Psoas muscle (tissue), 8 donors: ENCODE measurements at places on chromosomes 5 and 9. TPM values are rescaled to one million over a fixed set of nuclear protein-coding genes. Genes with fewer than 3 reads are reported as not detected.

DNA sequence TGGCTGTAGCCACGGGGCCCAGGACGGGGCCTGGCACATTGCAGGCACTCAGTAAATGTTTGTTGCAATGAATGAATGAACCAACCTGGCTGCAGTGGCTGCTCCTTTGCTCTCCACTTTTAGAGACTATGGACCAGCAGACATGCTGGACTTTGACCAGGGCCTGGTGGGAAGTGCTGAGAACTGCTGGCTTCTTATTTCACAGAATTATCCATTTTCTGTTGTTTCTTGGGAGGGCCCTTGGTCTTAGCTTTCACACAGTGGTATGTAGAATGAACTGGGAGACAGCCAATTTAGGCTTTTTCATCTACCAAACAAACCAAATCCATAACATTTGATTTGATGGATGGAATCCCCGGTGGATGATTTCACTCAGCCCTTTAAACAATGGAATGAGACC, 78.0 kb upstream of the LHFPL2 start:
- H3K4me1 ChIP-seq, result peaks cover 1% of the 10 kb centered on the region
- no peak overlapping the region for H3K27ac ChIP-seq
- DNase-seq, result no peak
- H3K36me3 ChIP-seq, result no peaks in the 10 kb centered on the region
- no peak overlapping the region for H3K4me3 ChIP-seq
- no peaks in the 10 kb centered on the region for H3K27me3 ChIP-seq

DNA sequence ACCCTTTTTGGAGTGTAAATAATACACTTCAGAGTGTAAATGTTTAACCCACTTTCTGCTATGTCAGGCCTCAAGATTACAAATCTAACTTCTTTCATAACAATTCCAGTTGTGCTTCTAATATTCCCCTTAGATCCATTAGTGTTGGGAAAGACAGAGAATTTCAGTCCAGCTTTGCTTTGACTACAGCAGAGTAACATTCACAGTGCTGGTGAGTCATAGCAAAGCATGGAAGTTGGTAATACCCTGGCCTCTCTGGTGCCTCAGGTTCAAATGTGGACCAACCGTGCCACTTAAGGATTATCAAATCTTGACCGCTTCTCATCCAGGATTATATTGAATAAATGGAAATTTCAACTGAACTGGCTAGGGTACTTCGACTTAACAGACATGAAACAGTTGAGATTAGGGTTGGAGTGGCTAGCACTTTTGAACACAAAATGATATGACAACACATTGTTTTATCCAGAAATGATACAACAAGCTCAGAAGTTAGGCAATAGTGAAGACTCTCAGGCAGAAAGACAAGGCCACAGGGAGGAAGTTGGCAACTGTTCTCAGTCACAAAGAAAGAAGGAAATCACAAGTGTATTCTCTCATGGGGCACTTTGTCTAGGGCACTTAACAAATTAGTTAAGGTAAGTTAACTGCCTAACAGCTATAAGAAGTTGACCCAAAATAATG, 24.4 kb upstream of the RASA1 start:
- H3K27me3 ChIP-seq, result no peaks in the 10 kb centered on the region
- no peak overlapping the region for H3K4me3 ChIP-seq
- no peaks in the 10 kb centered on the region for H3K36me3 ChIP-seq
- no peak overlapping the region for H3K27ac ChIP-seq
- H3K4me1 ChIP-seq, result no peaks in the 10 kb centered on the region
- no peak for DNase-seq

- no peak overlapping the region for H3K4me3 ChIP-seq
- DNase-seq, result no peak
- H3K27ac ChIP-seq, result no peak overlapping the region
- no peaks in the 10 kb centered on the region for H3K36me3 ChIP-seq
Observed at GRCh38 chr5:116534964-116535651, 39.5 kb downstream of the SEMA6A start.

DNA sequence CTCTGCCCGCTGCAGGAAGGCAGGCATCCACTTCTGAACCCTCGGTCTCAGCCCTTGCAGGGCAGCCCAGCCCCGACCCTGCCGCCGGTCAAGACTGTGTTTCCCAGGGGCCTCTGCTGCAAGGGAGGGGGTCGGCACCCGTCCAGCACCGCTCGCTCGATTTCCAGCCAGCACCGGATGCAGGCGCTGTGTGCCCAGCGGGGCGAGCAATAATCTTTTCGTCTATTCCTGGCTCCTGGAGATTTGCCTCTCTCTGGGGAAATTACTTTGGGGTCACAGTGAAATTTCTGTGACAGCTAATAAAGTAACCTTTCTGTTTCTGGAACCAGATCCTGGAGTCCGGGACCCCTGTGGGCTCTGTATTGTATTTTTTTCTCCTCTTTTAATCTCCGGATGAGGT, 155.3 kb downstream of the COL23A1 start:
- no peak overlapping the region for H3K27ac ChIP-seq
- H3K27me3 ChIP-seq, result no peaks in the 10 kb centered on the region
- no peaks in the 10 kb centered on the region for H3K4me1 ChIP-seq
- peak overlapping the region; percentile 25 for H3K4me3 ChIP-seq
- DNase-seq, result peak; percentile 79
- no peaks in the 10 kb centered on the region for H3K36me3 ChIP-seq

DNA sequence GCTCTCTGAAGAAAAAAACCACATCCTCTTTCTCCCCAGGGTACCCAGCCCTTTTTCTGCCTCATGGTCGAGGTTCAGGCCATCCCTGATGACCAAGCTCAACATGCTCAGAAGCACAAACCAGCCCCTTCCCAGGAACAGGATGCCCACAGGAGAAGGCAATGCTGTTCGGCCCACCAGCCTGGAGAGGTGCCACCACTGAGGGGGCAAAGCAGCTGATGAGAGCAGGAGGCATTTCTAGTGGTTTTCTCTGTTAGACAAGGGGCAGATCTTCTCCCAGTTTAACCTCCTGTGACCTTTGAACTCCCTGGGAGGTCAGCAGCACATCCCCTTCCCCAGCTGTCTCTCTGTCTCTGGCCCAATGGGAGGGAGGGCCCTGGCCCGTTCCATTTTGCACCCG, 73.0 kb downstream of the PAX5 start:
- DNase-seq, result no peak
- no peak overlapping the region for H3K4me3 ChIP-seq
- no peaks in the 10 kb centered on the region for H3K36me3 ChIP-seq
- H3K27ac ChIP-seq, result no peak overlapping the region
- H3K4me1 ChIP-seq, result no peaks in the 10 kb centered on the region

DNA sequence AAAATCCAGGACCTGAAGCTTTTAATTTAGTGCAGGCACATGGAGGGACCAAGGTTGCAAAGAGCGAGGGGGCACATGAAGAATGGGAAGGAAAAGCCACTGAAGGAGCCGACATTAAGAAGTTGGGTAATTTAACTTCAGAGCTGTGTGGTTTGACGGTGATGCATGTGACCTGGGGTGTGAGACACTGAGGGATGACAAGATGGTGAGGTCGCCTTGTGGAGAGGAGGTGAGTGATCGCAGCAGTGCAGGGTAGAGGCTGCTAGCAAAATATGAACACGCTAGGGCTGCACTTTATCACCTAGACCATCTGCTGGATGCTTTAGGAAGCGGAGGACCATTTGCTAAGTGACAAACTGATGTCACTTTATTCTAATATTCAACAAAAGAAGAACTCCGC, 339.0 kb upstream of the KIF2A start:
- no peak overlapping the region for H3K4me3 ChIP-seq
- no peaks in the 10 kb centered on the region for H3K4me1 ChIP-seq
- H3K27ac ChIP-seq, result no peak overlapping the region

DNA sequence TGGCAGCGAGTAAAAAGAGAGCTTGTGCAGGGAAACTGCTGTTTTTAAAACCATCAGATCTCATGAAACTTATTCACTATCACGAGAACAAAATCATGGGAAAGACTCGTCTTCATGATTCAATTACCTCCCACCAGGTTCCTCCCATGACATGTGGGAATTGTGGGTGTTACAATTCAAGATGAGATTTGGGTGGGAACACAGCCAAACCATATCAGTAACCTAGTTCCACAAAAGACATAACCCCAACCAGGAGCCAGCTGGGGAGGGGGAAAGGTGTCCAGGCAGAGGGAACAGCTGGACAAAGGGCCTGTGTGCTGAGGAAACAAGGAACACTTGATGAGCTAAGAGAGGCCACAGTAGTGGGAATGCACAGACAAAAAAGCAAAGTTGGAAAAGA, 71.1 kb downstream of the BASP1 start:
- H3K4me3 ChIP-seq, result no peak overlapping the region
- no peaks in the 10 kb centered on the region for H3K36me3 ChIP-seq
- no peak overlapping the region for H3K27ac ChIP-seq
- DNase-seq, result no peak
- H3K4me1 ChIP-seq, result no peaks in the 10 kb centered on the region

GRCh38 chr5:143220748-143221251, 182.7 kb downstream of the NR3C1 start:
- H3K36me3 ChIP-seq, result peaks cover 3% of the 10 kb centered on the region
- no peak for DNase-seq
- peak overlapping the region; percentile 21 for H3K4me3 ChIP-seq
- H3K4me1 ChIP-seq, result peaks cover 10% of the 10 kb centered on the region

DNA sequence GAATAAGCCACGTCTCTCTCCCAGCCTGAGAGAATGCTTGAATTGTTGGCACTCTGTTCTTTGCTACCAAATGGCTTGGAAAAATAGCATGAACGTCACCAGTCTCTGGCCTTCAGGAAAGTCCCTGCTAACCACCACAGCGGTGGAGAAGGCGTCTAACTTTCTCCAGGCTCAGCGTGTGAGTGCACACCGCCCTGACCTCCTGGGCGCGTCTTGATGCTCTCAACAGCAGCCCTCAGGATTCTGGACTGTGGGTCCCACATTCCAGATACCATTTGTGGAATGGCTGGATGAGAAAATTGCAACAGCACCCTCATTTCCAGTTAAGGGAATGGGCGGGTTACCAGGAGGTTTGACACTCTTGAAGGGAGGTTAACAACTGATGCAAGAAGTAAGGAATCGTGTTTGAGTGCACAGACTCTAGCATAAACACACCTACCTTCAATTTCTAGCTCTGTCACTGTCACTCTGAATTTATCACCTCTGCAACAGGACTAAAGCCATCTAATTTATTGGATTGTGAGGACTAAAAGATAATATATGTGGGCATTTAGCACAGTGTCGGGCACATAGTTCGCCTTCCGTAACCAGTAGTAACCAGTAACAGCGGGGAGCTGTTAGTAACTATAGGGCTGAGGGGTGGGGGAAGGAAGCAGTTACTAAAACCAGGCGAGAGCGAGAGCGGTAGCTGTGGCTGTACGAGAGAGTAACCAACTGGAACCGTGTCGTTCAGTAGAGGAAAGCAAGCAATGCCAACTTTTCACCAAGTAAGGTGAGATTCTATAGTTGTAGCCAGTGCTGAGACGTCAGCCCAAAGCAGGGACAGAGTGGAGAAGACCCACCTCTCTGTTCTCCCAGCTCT, 807 bp upstream of the PLGRKT start:
- peaks cover 2% of the 10 kb centered on the region for H3K36me3 ChIP-seq
- no peaks in the 10 kb centered on the region for H3K27me3 ChIP-seq

- no peaks in the 10 kb centered on the region for H3K36me3 ChIP-seq
- H3K4me1 ChIP-seq, result peaks cover 18% of the 10 kb centered on the region
- no peak overlapping the region for H3K27ac ChIP-seq
- H3K4me3 ChIP-seq, result no peak overlapping the region
- no peaks in the 10 kb centered on the region for H3K27me3 ChIP-seq
- no peak for DNase-seq
Observed at GRCh38 chr9:134227451-134228411, 63.4 kb upstream of the RNU6ATAC start.

GRCh38 chr5:1161833-1162229, 39.6 kb upstream of the SLC6A19 start:
- no peak overlapping the region for H3K4me3 ChIP-seq
- no peak for DNase-seq
- peaks cover 14% of the 10 kb centered on the region for H3K27me3 ChIP-seq
- no peaks in the 10 kb centered on the region for H3K4me1 ChIP-seq
- H3K36me3 ChIP-seq, result no peaks in the 10 kb centered on the region

Gene PCDHGA12
- 2.6 TPM for total RNA-seq

Gene CARD6
- 3.5 TPM for total RNA-seq

Gene VCAN
- total RNA-seq, result 8.8 TPM
